ENCODE measurements at places on chromosomes 1 and 21. TPM values are rescaled to one million over a fixed set of nuclear protein-coding genes. Genes with fewer than 3 reads are reported as not detected.

TBCE gene
- polyA plus RNA-seq, result 32.0 TPM

RBM11 gene
- 0.11 TPM for polyA plus RNA-seq

PCBP3 gene
- 0.51 TPM for polyA plus RNA-seq

AK5 gene
- 67.6 TPM for polyA plus RNA-seq

HSPA6 gene
- 0.33 TPM for polyA plus RNA-seq

NBPF19 gene
- polyA plus RNA-seq, result 11.3 TPM

RHBDL2 gene
- 1.2 TPM for polyA plus RNA-seq

LCE1F gene
- polyA plus RNA-seq, result not detected

FCMR gene
- polyA plus RNA-seq, result 4.3 TPM

TNFSF4 gene
- polyA plus RNA-seq, result 20.9 TPM

HRNR gene
- polyA plus RNA-seq, result not detected

FCGR3A gene
- polyA plus RNA-seq, result not detected

Data from fibroblast of lung (primary cell).